ENCODE measurements at places on chromosomes 16 and 17.

GRCh38 chr17:44268709-44269534, 987 bp upstream of the SLC4A1 start:
- DNase-seq: no peak

DNA sequence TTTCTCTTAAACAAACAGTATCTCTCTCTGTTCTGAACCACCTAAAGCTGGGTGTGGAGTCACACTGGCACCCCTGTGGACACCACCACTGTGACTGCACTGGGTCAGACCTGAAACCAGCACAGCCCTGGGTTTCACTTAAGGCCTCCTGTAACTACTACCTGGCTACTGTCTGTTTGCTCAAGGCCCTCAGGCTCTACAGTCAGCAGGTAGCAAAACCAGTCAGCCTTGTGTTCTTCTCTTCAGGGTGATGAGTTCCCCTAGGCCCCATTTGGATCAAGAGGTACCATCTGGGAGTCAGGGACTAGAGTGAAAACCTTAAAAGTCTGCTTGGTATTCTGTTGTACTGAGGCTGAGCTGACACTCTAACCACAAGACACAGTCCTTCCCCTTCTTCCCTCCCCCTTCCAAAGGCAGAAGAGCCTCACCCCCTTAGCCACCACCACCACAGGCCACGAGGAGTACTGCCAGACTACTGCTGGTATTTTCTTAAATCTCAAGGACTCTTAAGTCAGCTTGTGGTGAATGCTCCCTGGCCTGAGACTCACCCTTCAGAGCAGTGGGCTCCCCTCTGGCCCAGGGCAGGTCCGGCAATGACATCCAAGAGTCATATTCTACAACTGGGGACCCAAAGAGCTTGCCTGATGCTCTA, 153.2 kb upstream of the MON1B start:
- no peak for DNase-seq

- no peak for DNase-seq
Observed at GRCh38 chr17:57395721-57396321, 139.5 kb downstream of the MSI2 start.

GRCh38 chr16:11727796-11728543, 14.7 kb downstream of the TXNDC11 start:
- no peak for DNase-seq

DNA sequence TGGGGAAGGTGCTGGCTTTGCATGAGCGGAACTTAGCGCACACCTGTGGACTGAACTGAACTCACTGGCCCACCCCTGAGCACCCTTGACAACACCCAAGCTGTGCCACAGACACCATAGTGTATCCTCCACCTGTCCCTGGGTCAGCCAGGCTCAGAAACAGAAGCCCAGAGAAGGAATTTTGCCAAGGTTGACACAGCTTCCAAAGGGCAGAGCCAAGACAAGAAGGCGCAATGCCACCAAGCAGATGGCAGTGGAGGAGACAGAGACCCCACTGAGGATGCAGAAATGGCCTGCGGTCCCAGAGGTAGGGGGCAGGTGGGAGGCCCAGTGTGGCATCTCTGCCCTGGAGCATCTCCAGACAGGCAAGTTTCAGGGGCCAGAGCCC, 169.0 kb downstream of the ENGASE start:
- no peak for DNase-seq

DNA sequence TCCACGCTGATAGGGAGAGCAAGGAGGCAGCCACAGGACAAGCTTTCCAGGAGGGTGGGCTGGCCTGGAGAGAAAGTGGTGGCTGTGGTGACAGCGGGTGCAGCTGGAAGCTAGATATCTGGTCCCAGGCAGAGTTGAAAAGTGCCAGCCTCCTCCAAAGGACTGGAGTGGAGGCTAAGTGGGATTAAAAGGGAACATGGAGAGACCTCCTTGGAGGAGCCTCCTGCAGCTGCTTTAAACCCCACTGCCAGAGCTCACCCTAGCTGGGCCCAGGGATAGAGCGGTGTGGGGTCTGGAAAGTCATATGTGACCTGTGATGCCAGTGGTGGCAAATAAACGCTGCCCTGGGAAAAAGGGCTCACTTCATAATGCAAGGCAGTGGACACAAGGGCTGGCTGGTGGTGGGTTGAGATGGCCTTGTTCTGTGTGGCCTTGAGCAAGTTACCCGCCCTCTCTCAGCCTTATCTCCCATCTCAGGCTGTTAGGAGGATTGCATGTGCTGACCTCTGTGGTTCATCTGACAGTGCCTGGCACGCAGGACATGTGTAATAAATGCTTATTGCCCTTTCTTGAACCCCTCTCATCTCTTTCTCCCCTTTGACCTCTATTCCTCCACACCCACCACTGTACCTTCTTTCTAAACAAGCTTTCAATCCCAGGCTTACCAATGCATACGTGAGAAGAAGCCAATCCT, 61.0 kb upstream of the LGALS9 start:
- no peak for DNase-seq

DNA sequence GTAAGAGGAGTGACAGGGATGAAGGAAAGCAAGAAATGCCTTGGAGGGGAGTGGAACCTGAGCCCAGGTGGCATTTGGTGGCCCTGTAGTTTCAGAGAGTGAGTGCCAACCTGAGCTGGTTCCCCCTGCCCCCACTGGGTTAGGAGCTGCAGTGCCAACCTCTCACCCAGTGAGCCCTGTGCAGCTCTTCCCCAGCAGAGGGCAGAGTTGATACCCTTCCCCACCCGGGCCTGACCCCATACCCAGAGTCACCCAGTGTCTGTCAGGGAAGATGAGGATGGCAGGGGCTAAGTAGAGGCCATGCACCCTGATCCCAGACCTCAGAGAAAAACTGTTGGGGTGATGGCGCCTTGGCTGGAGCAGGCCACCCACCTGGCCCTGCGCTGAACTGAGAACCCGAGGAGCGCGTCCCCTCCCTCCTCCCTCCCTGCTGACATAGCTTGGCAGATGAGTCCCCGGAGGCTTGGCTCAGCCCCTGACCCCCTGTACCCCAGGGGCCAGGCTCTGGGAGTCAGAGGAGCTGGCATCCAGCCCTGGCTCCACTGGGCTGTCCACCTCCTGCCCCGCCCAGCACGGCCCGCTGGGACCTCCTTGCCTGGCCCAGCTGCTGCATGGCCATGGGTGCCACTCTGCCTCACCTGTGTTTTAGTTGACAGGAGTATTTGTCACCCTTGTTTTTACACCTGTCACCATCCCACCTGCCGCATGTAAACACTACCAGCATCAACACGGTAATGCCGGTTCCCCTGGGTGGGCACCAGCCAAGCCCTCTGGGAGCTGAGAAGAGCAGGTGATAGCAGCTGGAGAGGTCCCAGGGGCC, 113.9 kb downstream of the AMFR start:
- DNase-seq: no peak

- DNase-seq: no peak
Observed at GRCh38 chr17:32960815-32961214, 30.8 kb upstream of the SPACA3 start.

- DNase-seq: no peak
Observed at GRCh38 chr17:1331708-1332107, 52.2 kb downstream of the TRARG1 start.

DNA sequence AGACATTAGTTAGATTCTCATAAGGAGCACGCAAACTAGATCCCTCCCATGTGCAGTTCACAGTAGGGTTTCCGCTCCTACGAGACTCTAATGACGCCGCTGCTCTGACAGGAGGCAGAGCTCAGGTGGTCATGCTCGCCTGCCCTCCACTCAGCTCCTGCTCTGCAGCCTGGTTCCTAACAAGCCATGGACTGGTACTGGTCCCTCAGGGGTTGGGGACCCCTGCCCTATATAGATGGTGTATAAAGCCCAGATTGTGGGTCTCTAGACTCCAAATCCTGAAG, 52.1 kb upstream of the LYRM9 start:
- DNase-seq: no peak

DNA sequence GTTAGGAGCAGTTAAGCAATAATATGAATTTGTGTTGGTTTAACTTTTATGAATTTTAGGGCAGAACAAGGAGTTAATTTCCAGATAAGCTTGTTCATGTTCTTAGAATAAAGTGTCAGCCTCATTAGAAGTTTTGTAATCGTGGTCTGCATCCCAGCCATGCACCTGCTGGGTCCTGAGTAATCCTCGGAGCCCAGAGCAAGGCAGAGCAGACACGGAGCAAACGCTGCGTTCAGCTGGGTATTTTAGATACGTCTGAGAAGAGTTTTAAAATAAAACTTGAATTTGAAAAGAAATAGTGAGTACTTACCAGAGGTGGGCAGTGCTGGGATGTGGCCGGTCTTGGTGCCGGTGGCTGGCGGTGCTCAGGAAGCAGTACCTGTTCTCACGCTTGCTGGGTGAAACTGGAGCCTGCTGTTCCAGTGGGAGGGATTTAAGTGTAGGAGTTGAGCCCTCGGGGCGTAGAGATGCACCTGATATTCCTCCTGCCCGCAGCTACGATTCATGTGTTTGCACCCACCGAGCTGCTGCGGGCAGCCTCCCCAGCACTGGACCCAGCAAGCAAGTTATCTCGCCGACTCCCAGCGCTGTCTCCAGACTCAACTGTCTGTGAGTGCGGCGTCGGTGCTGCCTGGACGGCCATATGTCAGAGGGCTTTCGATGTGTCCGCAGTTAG, at the start of gene ZNF750:
ZNF750 (minus strand) TSS at position 406 of the 676 bp plus-strand sequence. CDS start 7,568 bp downstream, outside the sequence.
- DNase-seq: no peak
